T-helper 22 cell (primary cell): ENCODE measurements at places on chromosomes 4 and X.

DNA sequence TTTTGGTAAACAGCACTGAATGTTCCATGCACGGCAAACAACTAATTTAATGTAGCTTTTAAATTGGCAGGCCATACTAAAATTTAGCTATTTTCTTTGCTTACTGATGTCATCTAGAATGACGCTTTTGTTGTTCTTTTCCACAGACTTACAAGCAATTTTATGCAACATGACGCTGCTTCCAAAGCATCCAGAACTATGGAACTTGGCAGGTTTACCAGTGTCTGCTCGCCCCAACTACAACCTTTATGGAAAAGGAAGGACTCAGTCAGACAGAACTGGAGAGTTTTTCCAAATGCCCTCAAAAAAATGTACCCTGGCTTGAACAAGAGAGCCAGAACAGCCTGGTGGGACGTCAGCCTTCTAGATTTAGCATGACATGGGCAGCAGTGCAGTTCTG, 58.7 kb downstream of the ANOS1 start:
- no peak for DNase-seq

- DNase-seq, result no peak
These were observed 74.8 kb upstream of the STIM2 start for GRCh38 chr4:26785810-26786209.

DNA sequence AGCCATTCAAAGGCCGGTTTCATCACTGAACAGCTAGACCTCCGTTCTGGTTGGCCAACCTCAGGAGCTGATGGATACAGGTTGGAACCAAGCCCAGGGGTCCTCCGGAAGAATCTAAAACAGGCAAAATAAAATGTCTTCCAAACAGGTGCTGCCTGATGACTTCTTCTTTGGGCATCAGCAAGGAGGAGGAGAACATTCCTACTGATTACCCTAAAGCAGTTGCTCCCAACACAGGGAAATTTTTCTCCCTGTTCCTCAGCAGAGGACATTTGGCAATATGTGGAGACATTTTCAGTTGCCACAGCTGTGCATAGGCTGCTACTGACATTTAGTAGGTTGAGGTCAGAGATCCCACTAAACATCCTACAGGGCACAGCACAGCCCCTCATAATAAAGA, 319.3 kb upstream of the PPARGC1A start:
- no peak for DNase-seq

- no peak for DNase-seq
These were observed 36.3 kb downstream of the PIGG start for GRCh38 chr4:535181-535923.
